ENCODE measurements at places on chromosomes 6 and 20.

DNA sequence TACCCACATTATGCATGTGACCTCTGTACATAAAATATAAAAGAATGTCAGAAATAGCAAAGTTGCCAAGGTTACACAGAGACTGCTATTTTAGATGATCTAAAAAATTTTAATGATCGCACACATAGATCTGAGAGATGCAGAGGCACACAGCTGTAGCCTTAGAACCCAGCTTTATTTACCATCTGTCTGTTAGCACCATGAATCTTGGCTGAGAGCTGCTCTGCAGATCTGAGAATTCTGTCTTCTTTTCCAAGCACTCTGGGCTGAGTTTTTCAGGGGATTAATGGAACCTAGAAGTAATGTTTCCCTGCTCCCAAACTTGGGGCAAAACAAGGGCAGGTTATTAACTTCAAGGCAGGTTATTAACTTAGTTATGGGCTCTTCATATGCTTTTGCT, 248.7 kb upstream of the JAG1 start:
- no peak for DNase-seq

DNA sequence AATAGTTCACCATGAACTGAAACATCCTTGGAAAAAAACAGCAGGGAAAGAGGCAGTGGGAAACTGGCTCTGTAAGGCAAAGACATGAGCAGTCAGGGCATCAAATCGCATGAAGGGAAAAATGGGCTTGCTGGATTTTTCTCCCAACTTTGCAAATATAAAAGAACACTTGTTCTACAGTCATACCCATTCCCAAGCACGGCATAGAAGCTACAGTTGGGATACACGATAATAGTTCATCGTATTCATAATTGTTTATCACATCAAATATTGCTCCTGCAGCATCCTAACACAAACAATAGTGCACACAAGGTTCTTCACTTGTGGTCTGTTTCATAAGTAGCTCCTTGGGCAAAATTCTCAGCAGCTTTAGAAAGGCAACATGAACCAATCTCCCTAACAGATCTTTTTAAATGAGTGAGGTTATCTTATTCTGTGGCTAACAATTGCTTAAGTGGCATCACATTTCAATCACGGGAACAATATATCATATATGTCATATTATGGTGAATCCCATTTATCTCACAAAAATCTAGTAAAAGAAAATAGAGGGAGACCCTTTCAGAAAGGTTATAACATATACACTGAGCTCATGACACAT, 243.9 kb downstream of the PKHD1 start:
- no peak for DNase-seq

DNA sequence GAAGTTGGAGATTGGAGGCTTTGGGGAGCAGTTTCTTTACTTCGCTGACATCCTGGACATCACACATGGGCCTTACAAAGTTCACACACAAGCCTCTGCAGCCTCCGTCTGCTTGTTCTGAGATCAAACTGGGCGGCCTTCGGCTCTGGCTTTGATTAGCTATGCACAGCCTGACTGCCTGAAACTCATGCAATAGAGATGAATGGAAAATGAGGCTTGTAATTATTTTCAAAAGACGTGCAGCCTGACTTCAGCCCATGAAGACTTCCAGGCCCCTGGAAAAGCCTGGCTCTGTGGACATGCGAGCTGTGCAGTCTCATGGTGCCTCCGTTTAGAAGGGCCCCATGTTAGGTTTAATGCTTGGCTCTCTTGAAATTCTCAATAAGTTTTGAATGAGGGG, 480.5 kb upstream of the SULF2 start:
- no peak for DNase-seq

DNA sequence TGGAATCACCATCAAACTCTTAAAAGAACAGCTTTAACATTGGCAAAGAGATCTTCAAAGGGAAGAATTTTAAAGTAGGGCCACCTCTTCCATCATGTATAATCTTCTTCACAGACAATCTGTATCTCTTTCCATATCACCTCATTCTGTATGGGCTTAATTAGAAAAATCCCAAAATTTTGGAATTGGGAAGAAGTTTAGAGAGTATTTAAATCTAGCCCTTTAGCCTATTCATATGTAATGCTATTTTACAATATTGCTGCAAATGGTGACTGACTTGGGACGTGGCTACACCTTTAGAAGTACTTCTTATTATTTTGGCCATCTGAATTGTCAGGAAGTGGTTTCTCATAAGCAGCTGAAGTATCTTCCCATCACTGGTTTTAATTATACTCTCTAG, 474.3 kb downstream of the RFPL4B start:
- no peak for DNase-seq

- no peak for DNase-seq
Measured at GRCh38 chr6:26354162-26354561, 10.8 kb upstream of the BTN3A2 start.

GRCh38 chr20:50219600-50219999, 29.0 kb downstream of the CEBPB start:
- DNase-seq, result no peak

GRCh38 chr6:118764766-118765165, 113.4 kb upstream of the CEP85L start:
- DNase-seq, result peak; percentile 2

- DNase-seq, result no peak
Measured at GRCh38 chr20:8291873-8292272, 159.8 kb downstream of the PLCB1 start.

DNA sequence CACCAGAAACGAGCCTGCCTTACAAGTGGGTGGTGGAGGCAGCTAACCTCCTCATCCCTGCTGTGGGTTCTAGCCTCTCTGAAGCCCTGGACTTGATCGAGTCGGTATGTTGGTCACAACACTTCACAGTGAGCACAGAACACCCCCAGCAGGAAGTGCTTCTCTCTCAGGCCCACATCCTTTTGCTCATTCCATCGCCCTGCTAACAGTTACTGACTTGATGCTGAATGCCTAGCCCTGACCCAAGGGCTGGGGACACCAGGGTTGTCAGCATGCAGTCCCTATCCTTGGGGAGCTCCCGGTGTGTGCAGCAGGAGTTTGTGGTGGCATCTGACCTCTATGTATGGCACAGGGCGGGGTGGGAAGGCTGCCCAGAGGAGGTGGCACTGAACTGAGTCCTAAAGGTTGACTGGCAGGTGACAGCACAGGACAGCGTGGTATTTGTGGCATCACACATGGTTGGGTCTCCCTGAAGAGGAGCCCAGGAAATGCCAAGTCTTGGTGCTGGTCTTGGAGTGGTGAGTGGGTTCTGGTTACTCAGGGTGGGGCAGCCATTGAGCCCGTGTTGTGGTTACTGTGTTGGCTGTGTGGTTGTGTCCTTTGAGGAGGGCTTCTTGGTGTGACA, 26.7 kb downstream of the GTSF1L start:
- DNase-seq, result no peak
